ENCODE measurements at places on chromosomes 5 and 9.

GRCh38 chr9:130073373-130073772, 19.7 kb downstream of the GPR107 start:
- no peak for DNase-seq

GRCh38 chr5:51188001-51188591, 195.2 kb upstream of the ISL1 start:
- no peak for DNase-seq

GRCh38 chr5:172782169-172783039, 11.4 kb upstream of the DUSP1 start:
- no peak for DNase-seq

- no peak for DNase-seq
Measured at GRCh38 chr9:70340572-70340971, 73.9 kb downstream of the KLF9 start.

- no peak for DNase-seq
Measured at GRCh38 chr9:470552-471194, 256.0 kb downstream of the DOCK8 start.

GRCh38 chr9:4555236-4555635, 65.0 kb downstream of the SLC1A1 start:
- DNase-seq: no peak

DNA sequence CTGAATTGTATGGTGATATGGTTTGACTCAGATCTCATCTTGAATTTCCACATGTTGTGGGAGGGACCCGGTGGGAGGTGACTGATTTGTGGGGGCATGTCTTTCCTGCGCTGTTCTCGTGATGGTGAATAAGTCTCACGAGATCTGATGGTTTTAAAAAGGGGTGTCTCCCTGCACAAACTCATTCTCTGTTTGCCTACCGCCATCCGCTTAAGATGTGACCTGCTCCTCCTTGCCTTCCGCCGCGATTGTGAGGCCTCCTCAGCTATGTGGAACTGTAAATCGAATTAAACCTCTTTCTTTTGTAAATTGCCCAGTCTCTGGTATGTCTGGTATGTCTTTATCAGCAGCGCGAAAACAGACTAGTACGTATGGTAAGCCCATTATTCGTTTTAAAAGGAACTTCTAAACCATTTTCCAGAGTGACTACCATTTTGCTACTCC, 48.7 kb downstream of the SLC36A1 start:
- no peak for DNase-seq

DNA sequence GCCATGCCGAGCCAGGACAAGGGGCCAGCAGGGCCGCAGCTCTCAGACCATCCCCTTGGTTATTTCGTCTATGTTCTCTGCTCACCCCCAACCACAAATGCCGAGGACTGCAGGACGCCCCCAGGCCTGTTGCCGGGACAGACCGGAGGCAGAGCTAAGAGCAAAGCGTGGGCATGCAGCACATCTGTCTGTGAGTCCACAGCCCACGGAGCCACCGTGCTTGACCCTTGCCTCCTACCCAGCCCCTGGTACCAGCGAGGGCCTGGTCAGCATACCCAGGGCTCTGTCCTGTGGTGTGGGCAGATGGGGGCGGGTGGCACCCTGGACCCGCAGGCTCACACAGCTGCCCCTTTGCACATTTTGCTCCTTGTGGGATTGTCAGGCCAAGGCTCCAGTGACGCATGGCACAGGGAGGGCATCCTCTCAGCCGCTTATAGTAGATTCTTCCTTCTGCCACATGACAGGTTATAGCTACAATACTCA, 4.7 kb downstream of the BRD3 start:
- DNase-seq: no peak

DNA sequence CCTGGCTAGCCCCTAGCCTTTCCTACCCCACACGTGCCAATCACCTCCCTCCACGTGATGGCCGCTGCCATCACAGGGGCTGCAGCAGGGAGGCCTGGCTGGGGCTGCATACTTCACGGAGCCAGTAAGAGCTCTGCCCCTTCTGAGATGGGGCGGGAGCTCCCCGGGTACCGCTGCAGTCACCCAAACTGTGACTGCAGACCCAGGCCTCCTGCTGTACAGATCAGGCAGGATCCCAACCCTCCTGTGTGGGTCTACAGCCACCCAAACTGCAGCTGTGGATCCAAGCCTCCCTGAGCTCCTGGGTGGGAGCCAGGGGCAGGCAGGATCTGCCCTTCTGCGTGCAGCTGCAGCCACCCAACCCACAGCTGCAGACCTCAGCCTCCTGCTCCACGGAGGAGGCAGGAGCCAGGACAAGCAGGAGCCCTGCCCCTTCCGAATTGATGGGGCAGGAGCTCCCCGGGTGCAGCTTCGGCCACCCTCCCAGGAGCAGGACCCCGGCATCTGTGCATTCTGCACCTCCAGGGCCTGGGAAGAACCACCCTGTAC, 3.2 kb upstream of the BTNL9 start:
- no peak for DNase-seq

- no peak for DNase-seq
Measured at GRCh38 chr5:34863946-34864345, 25.0 kb downstream of the TTC23L start.

GRCh38 chr5:52468976-52469375, 318.7 kb upstream of the ITGA1 start:
- DNase-seq: no peak

GRCh38 chr5:172545291-172545801, 91.0 kb upstream of the SH3PXD2B start:
- DNase-seq: no peak

DNA sequence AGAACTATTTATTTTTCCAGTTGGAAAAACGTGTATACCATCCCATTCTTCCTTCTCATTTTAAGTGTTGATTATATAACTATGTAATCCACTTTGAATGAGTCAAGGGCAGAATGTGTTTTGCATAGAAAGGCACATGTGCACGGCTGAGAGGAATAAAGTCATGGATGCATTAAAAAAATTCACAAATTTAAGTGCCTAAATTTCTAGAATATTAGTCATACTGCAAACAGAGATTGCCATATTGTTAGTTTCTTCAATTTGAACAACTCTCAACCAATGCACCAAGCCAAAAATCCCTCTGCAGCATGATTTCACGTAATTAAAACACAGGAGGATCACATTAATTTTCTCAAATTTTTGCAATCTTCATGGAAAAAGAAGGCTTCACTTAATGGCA, 166.3 kb downstream of the MPDZ start:
- no peak for DNase-seq

GRCh38 chr5:179568721-179569120, 18.4 kb downstream of the RUFY1 start:
- DNase-seq: no peak

- DNase-seq: no peak
Measured at GRCh38 chr5:155746367-155747038, 580.5 kb upstream of the SGCD start.

- DNase-seq: no peak
Measured at GRCh38 chr5:6710070-6710469, 3.2 kb upstream of the TENT4A start.

- DNase-seq: no peak
Measured at GRCh38 chr9:21432672-21433425, 7.4 kb upstream of the IFNA1 start.

DNA sequence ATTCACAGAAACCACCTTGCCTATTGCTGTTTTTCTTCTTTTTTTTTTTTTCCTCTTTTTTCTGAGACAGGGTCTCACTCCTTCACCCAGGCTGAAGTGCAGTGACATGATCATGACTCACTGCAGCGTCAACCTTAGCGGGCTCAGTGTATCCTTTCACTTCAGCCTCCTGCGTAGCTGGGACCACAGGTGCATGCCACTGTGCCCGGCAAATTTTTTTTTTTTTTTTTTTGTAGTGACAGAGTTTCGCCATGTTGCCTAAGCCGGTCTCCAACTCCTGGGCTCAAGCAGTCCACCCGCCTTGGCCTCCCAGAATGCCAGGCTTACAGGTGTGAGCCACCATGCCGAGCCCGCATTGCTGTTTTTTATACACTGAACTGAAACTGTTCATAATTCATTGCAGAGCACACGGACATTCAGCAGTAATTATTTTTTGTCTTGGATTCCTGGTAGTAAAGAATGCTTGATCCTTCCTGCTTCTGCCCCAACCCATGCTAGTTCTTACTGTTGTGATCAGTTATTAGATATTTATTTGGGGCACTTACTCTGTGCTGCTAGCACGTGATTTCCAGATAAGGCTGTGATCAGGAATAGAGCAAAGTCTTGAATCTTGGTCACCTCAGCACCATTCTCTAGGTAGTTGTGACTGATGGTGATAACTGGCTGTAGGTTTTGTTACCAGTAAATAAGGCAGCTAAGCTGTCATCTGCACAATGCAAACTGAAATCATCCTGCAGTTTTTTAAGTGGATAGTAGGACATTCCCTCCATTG, 14.0 kb downstream of the MAP3K1 start:
- DNase-seq: no peak

DNA sequence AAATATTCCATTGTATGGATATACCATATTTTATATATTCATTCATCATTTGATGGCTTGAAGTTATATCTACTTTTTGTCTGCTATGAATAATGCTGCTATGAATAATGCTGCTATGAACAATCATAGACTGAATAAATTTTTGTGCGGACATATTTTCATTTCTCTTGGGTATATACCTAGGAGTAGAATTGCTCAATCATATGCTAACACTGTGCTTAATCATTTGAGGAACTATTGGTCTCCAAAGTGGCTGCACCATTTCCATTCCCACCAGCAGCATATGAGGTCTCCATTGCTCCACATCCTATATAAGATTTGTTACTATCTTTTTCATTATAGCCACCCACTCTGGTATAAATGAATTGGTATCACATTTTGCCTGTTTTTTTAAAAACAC, 18.3 kb upstream of the TEK start:
- no peak for DNase-seq

- no peak for DNase-seq
Measured at GRCh38 chr9:10534850-10535249, 78.0 kb downstream of the PTPRD start.

GRCh38 chr5:7546555-7546954, 150.6 kb downstream of the ADCY2 start:
- no peak for DNase-seq

DNA sequence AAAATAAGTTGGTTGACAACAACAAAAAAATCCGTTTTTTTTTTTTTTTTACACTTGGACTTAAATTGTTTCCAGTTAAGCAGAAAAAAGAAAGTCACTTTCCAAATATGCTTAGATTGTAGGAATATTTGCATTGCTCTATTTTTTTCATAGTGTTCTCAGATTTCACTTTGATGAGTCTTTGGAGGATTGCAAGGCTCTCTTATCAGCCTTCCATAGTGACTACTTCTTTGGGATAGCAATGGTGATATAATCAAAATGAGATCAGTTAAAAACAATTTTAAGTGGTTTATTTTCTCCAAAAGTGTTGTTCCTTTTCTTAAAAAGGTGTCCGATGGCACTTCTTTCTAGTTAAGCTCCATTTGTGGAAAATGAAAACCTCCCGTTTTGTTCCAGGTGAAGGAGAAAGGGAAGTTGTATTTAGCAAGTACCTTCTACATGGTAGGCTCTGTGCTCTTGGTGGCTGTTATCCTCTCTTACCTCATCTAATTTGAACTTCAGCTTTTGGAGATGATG, 3.9 kb downstream of the RASGRF2 start:
- DNase-seq: no peak

- no peak for DNase-seq
Measured at GRCh38 chr5:138339091-138339456, 1.0 kb downstream of the FAM53C start.

GRCh38 chr5:138960145-138960692, 85.1 kb upstream of the LRRTM2 start:
- no peak for DNase-seq

GRCh38 chr9:36928670-36929349, 105.3 kb downstream of the PAX5 start:
- no peak for DNase-seq

DNA sequence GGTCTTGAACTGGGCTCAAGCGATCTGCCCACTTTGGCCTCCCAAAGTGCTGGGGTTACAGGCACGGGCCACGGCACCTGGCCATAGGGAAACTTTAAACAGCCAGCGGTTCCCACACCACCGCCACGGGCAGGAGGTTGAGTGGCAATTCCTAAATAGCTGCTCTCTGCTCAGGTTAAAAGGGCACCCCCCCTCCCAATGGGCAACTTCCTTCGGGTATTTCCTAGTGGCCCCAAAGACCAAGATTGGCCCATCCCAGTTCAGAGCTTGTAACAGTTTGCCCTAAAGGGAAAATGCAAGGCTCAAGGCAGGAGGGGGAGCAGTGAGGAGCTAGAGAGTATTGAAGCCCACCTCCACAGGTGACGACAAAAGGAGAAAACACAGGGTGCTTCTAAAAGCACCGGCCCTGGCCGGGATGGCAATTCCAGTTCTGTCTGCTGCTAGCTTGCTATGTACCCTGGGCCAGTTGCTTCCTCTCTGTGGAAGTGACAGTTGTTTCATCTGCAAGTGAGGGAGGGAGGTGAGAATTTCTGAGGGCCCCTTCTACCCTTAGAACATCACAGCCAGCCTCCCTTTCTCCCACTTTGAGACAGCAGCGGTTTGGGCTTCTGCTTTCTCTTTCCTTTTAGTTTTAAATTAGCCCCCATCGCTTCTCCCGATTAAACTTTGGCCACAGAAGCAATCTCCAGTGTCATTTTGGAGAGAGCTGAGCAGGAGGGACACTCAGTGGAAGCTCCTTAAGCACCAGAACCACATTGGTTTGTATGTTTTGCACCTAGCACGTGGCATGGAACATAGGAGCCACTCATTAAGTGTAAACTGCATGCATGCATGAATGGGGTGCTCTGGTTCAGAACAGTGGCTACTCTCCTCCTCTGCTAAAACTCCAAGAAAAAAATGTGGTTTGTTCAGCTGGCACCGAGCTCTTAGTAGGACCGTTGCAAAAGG, 17.3 kb upstream of the TNIP1 start:
- DNase-seq: no peak

GRCh38 chr5:55372130-55372925, 64.5 kb downstream of the MTREX start:
- no peak for DNase-seq

GRCh38 chr9:89874351-89875321, 269.8 kb downstream of the GADD45G start:
- DNase-seq: no peak

- no peak for DNase-seq
Measured at GRCh38 chr5:28408186-28408585, 1369.8 kb upstream of the CDH9 start.

DNA sequence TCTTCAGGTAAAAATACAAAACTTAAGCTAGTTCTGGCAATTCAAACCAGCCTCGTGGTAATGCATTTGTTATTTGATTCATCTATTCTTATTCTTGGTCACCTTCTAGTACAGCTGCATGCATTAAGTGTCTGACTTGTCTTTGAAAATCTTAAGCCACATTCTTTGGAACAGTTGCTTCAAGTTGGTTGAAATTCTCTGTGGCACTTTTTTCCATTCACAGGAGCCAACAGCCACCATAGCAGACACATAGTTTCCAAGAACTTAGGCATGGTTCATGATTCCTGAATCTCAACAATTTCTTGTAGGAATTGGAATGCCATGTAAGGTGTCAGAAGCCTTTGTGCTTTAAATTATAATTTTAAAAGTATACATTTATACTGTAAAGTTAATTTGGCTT, 47.4 kb upstream of the MEF2C start:
- DNase-seq: no peak

- DNase-seq: no peak
Measured at GRCh38 chr9:111917201-111917600, 20.6 kb downstream of the UGCG start.
